ENCODE measurements at places on chromosomes 3 and 15.

DNA sequence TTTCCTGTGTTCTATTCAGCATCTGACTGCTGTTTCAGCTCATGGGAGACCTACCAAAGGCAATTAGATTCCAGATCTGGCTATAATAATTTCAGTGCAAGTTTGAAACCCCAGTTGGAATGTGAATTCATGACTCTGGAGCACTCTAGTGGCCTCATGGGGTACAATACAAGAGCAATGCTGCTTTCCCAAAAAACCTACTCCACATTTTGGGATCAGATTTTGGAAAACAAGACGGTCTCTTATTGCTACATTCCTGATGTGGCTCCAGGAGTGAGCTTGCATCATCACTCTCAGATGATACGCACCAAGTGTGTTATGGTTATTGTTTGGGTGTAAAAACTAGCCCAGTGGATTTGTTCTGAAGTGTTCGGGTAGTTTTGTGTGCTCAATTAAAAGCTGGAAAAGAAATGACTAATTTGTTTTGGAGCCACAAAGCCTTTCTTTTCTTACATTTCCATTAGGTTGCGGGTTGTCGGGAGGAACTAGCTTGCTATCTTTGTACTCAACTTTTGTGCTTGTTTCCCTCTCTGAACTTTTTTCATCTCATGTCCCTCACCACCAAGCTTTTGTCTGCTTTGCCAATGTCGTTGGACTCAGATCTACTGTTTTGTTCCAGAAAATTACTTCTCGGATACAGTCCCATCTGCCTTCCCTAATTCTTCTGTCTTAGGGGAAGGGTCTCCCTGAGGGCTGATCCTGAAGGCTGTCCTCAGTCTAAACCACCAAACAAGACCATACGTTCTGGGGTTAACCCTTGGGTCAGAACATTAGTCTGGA, 272.1 kb downstream of the BBX start:
- DNase-seq: no peak

DNA sequence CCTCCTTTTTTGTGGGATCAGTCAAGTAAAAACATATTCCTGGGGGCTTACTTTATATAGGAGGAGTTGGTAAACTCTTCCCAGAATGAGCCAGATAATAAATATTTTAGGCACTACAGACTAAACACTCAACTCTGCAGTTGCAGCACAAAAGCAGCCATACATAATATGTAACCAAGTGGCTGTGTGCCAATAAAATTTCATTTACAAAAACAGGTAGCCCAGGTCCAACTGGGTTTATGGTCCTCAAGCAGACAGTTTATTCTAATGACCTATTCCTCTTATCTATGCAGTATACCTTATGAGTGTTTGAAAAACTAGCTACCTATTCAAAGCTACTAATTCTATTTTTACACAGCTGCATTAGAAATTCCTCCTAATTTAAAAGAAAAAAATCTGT, 61.8 kb downstream of the FAIM start:
- no peak for DNase-seq

GRCh38 chr3:136979204-136979603, 21.4 kb downstream of the IL20RB start:
- DNase-seq: no peak

GRCh38 chr3:112074616-112075497, 11.3 kb upstream of the C3orf52 start:
- no peak for DNase-seq

DNA sequence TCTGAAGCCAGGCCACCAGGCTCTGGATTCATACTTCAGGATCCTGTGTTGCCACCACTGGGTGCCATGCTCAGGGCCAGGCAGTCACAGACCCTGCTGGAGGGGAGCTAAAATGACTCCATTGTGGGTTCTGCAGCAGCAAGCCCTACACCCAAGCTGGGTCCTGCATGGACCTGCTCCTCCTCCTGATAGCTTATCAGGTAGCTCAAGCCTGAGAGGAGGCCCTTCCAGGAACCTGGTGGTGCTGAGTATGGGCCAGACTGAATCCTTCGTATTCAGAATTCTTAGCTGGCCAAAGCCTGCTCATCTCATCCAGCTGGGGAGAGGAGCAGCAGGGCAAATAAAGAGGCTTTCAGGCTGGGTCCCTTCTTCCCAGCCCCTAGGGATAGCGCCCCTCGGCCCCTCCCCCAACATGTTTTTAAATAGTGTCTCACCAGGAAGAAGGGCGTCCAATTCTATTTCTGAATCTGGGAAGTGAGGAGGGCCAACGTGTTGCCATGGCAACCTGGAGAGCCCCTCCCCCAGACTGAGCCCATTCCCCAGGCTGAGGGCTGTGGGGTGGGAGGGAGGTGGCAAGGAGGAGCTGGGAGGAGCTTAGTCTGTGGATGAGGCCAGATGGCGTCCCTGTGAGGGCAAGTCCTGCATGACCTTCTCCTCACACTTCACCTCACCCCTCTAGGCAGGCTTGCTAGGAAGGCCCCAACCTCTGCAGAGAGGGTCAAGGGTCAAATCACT, 11.0 kb upstream of the CAMKV start:
- DNase-seq: no peak

All from smooth muscle cell of the brain vasculature (primary cell).